MCF 10A (cell line): ENCODE measurements at places on chromosomes 13 and 19.

DNA sequence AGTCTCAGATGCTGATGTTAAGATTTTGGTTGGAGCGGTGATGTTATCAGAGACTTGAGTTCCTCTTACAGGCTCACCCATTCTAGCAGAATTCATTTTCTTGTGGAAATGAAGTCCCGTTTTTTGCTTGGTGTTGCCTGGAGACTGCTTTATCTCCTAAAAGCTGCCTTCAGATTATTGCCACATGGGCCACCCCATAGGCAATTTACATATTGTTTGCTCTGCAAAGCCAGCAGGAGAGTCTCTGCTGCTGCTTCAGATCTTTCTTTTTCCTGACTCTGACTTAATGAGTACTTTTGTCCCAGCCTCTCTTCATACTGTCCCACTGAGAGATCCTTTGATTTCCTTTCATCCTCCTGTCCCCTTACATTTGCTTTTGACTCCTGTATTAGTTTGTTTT, 114.6 kb downstream of the TDRD3 start:
- no peak for DNase-seq

DNA sequence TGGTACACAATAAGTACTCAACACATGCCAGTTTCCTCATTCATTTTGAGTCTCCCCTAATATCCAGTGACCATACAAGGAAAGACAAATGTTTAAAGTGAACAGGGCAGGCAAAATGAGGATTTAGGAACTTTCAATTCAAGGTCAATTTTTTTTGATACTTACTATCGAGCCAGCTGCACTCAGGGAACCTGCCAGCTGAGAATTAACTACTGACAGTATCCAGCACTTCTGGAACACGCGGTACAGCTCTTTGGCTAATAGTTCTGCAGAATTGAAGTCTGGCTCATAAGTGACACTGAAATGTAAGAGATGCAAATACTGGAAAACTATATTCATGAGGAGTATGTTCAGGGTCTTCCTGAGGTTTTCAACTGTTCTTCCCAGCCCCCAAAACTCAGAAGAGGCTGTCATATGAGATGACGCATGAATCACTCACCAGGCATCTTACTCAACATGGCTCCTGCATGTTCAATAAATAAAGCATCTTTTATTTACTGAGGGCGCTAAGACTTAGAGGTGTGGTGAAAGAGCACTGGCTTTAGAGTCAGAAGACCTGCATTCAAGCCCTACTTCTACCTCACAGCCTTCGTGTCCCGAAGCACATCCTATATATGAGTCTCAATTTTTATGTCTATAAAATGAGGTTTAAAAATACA, 25.6 kb downstream of the RUBCNL start:
- peak; percentile 42 for DNase-seq

DNA sequence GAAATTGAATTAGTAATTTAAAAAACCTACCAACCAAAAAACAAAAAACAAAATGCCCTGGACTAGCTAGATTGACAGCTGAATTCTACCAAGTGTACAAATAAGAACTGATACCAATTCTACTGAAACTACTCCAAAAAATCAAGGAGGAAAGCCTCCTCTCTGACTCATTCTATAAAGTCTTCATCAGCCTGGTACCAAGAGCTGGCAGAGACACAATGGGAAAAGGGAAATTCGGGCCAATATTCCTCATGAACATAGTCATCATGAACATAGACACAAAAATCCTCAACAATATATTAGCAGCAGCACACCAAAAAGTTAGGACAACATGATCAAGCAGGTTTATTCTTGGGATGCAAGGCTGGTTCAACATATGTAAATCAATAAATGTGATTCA, 2667.7 kb upstream of the PCDH20 start:
- DNase-seq, result no peak

DNA sequence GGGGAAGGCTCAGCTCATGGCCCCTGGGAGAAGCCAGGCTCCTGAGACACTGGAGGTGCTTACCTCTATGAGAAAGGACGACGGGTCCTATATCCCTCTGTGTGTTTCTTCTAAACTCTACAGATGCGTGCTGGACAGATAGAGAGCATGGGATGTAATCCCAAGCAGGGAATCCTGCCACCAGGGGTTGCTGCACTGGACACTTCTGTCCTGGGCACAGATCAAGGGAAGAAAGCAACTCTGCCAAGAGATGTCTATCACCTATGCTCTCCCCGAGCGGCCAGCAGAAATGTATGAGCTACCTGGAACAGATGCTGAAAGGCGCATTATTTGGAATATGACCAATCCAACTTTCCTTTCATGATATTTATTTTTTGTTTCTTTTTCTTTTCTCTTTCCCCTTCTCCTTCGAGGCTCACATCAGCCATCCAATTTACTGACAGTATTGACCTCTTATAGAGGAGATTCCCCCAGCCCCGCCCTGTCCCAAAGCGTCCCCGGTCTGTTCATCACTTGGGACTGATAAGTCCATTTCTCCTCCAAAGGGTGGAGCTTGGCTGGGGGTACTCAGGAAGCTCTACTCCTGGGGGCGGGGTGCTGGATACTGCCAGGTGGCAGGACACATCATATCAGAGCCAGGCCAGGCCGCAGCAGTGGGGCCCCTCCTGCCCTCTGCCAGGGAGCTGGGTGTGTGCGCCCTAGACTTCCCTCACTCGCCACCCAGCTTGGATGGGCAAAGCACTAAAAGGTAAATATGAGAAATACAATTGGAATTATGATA, 34.2 kb downstream of the TSHZ3 start:
- DNase-seq, result no peak

DNA sequence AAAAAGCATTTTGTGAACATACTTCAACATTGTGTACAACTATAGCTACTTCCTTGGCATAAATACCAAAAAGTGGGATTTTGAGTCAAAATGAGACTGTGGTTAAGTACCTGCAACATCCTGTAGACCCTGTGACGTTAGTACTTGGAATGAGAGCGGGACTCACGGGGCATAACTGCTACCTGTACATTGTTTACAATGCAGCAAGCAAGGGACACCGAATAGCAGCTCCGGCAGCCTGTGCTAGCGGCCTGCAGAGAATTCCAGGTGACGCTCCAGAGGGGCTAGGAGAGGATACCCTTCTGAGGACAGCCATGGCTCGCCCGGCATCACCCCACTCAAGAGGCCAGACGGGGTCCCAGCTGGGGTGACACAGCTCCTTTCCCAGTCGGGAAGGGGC, 824 bp upstream of the ZNF331 start:
- DNase-seq, result no peak

- DNase-seq, result no peak
Measured at GRCh38 chr13:49245101-49245500, 2.6 kb upstream of the CDADC1 start.

DNA sequence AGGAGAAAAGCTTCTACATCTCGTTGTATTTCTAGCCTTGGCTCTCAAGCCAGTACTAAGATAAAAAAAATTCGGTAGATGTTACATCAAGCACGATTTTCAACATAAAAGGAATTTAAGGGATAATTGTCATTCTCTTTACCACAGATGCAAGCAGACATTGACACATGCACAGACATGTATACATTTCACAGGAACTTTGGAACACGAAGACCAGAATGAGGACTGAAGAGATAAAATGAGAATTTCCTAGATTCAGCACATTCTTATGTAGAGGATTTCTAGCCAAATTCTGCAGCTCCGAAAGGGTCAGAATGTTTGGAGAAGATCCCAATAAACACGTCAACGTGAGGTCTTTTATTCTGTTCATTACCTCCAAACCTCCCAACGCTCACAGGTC, 284.5 kb upstream of the ARGLU1 start:
- DNase-seq, result no peak

DNA sequence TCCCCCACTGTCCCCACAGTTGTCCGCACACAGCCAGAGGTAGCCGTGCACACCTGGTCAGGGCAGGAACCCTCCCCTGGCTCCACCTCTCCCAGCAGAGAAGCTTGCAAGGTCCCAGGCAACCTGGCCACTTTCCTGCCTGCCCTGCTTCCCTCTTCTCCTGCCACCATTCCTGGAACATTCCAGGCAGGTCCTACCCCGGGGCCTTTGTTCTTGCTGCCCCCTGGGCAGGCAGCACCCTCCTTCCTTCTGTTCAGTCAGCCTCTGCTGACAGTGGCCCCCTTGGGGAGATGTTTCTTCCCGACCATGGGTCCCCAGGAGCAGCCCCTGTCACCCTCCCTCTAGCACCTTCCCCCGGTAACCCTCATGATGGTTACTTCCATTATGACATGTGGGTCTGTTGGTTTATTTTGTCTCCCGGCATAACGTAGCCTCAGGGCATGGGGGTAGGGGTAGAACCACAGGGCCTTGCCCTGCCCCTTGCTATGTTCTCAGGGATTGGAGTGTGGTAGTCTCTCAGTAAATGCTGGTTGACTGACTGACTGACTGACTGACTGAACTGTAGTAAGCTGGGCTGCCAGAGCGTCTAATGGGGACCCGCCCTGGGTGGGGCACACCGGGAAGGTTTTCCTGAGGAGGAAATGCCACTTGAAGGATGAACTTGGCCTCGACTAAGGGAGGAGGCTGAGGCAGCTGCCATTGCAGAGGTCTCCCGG, 10.8 kb downstream of the PAK4 start:
- DNase-seq, result no peak

DNA sequence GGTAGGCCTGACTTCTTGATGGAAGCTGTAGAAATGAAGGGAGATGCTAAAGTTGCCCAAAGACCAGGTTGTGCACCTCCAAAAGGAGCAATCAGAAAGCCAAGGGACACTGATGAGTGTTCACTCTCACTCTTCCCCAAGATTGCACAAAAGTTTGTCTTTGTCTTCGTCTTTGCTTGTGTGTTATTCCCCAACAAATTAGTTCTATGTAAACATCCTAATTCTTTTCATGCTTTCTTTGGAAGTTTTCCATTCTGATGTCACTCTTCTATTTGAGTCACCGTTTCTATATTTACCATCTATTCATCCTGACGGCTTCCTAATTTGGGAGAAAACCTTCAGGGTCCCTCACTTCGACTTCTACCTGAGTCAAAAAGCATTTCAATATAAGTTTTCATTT, 3.7 kb upstream of the TMEM272 start:
- DNase-seq, result peak; percentile 65

DNA sequence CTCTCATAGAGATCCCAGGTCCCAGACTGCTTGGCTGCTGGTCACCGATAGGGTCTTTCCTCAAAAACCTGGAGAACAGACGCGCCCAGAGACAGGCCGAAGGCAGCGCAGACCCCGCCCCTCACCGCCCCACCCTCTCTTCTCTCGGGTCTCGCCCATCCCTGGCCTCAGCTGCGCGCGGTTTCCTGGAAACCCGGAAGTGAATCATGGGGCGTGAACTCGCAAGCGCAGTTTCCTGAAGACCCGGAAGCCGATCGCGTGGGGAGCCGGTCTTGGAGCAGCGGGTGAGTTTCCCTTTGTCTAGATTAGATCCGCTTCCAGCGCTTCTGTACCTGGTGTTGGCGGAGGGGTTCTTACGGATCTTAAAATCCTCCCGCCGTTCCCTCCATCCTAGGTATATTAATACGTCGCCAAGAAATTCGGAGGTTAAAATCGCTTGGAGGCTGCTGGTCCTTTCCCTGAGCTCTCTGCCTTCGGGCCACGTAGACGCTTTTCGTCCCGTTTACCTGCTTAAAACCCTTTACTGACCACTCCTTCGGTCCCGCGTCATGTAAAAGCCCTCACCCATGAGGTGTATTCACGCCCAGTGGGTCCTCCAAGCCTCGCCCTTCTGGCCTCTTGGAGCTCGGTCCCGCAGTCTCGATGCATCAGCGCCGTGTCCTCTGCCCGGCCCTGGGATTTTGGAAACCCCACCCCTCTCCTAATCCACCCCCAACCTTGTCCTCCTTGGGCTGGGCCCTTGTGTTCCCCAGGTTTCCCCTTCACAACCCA, at the start of gene ZNF578:
Gene ZNF578, plus strand, starts transcription at position 230 of the 771 bp plus-strand sequence. CDS start 48,293 bp downstream, outside the sequence.
- no peak for DNase-seq

DNA sequence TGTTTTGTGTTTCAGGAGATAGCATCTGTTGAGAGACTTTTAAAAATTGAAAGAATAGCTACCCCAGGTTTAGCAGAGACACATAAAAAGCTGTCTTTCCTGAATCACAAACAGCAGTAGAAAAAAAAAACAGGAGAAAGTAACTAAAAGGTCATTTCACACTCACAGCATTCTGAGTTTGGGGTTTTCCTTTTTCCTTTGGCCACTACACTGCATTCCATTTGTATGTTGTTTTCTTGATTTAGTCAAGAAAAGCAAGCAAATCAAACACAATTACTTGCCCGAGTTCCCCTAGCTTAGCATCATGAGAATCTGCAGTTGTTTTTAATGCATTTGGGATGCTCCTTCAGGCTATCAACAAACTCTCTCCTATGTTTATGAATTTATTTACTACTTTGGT, 161.0 kb downstream of the KCTD12 start:
- DNase-seq, result no peak

- DNase-seq, result no peak
Measured at GRCh38 chr13:40539576-40540327, 126.7 kb downstream of the FOXO1 start.

DNA sequence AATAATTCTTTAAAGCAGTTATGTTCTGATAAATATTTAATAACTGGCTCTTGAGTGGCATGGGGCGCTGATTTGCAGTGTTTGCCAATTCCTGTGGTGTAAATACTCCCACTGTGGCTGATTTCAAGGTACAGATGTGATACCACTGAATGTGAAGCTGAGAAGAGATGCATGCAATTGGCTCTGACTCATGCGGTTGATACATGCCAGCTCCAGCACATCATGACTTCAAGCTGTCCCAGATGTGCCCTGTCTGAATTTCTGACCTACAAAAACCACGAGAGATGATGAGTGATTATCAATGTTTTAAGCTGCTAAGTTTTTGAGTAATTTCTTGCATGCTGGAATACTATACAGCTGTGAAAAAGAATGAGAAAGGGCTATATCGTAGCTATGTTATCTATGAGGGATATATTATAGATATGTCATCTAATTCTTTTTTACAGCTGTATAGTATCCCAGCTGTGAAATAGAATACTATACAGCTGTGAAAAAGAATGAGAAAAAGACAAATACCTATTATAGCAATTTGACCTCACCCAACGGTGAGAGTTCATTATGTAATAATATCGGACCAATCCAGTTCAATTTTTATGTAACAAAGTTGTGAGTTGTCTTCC, 7.6 kb upstream of the ACSBG2 start:
- no peak for DNase-seq

DNA sequence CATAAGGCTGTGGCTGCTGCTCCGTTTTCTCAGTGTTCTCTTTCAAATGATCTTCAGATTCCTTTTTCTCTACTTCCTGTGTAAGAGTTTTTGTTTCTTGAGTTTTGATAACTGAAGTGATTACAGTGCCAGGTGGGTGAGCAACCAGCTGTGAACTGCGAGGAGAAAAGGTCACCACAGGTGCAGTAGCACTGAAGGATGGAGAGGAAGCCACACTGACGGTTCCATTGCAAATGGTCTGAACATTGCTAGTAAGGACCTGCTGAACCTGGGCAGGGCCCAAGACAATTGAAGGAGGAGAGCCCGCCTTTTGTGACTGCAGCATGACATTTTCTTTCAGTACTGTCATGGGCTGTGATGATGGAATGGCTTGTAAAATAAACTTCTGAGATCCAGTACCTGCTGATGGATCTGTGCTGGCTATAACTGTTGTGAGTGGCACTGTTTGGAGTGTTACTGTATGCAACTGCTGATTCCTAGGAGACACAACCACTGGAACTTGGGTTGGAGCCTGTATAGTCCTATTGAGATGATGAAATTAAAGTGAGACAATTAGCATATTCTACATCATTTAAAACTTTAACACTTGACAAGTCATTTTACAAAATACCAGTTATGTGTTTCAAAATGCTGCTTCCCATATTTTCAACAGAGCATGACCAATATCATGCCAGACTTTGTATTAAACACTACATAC, 85.5 kb downstream of the ELF1 start:
- no peak for DNase-seq
